GM06990 (cell line): ENCODE measurements at places on chromosomes 3 and 15.

- no peak for DNase-seq
Measured at GRCh38 chr3:127663151-127663550, 9.6 kb upstream of the ABTB1 start.

GRCh38 chr3:170566413-170566812, 19.5 kb downstream of the SLC7A14 start:
- no peak for DNase-seq

DNA sequence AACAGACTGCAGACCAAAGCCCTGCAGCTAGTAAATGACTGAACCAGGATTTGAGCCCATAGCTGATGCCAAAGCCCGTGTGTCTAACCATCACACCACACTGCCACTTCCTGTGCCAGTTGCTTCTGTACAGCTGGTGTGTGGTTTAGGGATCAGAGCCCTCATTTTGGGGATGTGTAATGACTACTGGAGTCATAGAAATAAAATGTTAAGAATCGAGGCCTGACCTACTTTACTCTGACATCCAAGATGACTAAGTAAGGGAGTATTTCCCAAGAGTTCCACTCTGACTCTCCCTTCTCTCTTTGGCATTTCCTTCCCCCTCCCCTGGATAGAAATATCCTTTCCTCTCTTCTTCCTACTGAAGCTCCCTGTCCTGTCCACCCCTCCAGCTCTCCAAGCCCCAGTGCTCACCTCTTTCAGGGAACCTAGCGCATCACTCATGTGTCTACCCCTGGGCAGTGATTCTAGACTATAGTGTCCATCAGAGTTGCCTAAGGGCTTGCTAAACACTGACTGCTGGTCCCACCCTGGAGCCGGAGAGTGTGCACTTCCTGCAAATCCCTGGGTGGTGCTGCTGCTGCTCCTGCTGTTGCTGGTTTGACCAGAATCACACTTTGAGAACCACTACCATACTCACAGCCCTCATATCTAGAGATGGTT, 53.8 kb downstream of the MGLL start:
- DNase-seq = no peak

GRCh38 chr15:70025413-70026296, 72.1 kb downstream of the TLE3 start:
- no peak for DNase-seq

- no peak for DNase-seq
Measured at GRCh38 chr3:73542136-73542535, 82.6 kb downstream of the PDZRN3 start.

GRCh38 chr3:36907911-36908646, 36.8 kb downstream of the TRANK1 start:
- peak; percentile 39 for DNase-seq

GRCh38 chr3:24496529-24497482, 2.2 kb upstream of the THRB start:
- no peak for DNase-seq

GRCh38 chr15:80970018-80970657, 19.5 kb downstream of the MESD start:
- no peak for DNase-seq

DNA sequence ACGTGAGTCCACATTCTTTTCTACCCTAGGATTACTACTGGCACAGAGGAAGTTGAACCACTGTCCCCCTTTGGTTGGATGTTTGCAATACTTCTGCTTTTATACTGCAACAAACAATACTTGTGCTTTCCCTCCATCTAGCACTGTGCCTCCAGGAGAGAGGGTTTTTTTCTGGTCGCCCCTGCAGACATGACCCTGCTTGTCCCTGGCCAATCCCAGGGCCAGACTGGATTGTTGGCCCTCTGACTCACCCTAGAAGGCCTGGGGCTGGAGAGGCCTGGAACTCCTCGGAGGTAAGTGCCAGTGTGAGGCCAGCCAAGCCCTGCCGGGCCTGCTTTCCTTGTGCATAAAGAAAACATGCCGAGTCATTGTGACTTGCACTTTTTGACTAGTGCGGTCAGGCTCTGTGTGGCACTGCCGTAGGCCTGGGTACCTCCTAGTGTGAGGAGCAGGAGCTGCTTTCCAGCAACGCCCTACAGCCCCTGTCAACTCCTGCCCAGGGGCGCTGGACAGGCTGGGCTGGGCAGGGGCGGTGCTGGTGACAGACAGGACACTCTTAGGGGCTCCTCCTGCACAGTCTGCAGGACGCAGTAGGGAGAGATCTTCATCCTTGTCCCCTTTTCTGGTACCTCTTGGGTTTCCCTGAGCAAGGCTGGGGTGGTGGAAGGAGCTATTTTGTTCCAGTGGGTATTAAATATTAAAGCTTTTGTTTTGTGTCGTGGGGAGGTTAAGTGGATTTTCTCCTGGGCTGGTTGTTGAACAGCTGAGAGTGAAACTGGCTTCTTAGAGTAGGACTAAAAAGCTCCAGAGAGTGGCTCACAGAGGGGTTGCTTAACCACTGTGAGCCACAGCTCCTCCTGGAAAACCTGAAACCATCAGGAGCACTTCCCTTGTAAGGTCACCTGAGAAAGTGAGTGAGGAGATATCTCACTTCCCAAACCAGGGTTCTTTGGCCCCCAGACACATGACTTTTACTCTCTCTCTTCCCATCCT, 14.4 kb upstream of the TKT start:
- DNase-seq = peak; percentile 55

DNA sequence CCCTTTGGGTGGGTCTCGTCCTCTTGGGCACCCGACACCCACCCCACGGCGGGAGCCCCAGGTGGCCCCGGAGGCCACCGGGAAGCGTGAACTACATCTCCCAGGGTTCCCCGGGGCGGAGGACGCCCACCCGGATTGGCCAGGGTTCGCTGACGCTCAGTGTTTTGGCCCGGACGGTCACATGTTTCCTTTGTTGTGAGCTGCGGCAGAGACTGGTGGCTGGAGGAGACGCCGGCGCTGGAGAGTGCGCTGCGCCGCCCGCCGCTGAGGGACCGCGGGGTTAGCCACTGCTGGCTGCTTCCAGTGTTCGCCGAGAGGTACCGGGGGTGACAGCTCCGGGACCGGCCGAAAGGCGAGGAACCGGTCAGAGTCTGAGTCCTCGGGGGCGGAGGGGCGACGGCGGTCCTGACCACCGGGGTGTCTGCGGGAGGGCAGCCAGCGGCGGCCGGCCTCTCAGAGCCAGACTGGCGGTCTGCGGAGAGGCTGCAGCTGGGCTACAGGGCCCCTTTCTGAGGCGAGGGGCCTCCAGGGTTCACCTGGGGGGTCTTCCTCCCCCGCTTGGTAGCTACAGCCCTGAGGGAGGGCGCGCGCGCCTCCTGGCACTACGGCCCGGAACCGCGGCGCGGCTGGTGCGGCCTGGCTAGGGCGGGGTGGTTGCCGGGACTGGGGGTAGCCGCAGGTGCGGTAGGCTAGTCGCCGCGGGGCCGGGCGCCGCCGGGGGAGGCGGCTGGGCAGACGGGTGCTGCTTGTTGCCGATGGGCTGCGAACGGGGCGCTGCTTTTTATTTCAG, at the start of gene KLHL24:
Gene KLHL24 (plus strand): TSS at position 193 of the 790 bp plus-strand sequence. CDS start 14,734 bp downstream, outside the sequence.
- DNase-seq = peak; percentile 89

GRCh38 chr3:56477646-56478045, 9.4 kb upstream of the ERC2 start:
- DNase-seq = no peak

GRCh38 chr3:197454014-197454413, 101.8 kb downstream of the BDH1 start:
- no peak for DNase-seq

DNA sequence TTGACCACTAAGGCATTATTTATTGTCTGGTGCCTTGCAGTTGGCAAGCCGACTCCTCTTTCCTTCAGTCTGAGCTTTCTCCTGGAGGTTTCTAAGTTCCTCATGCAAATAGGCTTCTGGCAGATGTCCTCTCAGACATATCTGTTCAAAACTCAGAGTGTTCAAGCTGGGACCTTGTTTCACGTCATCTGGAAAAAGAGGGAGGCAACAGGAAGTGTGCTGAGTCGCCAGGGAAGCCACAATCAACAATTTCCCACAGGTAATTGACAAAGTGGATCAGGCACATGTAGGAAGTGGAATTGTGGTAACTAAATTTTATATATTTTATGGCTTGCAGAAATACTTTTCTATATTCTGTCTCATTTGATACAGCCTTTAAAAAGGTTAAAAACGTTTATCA, 14.6 kb downstream of the SCG5 start:
- no peak for DNase-seq

GRCh38 chr3:183884097-183884426, 618 bp downstream of the PARL start:
- no peak for DNase-seq

DNA sequence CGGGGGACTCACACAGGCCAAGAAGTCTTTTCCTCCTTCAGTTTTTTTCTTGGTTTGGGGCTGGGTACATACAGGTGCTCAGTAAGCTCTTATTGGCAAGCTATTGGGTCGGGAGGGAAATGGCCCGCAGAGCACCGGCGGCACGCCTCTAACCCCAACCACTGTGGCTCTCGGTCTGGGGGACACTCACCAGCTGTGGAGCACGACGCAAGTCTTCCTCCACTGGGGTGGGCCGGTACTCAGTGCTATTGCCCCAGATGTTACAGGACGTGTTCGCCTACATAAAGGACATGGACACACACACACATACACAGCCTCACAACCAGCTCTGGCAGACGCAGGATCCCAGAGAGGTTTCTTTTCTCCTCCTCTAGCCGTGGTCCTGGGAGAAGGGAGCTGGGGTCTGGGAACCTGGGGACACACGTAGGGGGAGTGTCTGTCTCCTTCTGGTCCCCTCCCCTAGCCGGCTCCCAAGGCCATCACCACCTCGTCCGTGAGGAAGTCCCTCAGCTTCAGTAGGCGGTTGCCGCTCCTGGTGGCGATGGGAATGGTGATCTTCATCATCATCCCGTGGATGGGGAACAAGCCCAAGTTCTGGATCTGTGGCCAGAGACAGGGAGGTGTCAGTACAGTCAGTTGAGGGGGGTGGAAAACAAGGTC, 33.4 kb downstream of the FEM1B start:
- no peak for DNase-seq

GRCh38 chr15:52054381-52054780, 35.4 kb downstream of the MAPK6 start:
- no peak for DNase-seq

GRCh38 chr3:115828401-115828800, 205.1 kb downstream of the GAP43 start:
- no peak for DNase-seq

GRCh38 chr3:101940521-101941317, 91.4 kb downstream of the NFKBIZ start:
- DNase-seq = no peak

DNA sequence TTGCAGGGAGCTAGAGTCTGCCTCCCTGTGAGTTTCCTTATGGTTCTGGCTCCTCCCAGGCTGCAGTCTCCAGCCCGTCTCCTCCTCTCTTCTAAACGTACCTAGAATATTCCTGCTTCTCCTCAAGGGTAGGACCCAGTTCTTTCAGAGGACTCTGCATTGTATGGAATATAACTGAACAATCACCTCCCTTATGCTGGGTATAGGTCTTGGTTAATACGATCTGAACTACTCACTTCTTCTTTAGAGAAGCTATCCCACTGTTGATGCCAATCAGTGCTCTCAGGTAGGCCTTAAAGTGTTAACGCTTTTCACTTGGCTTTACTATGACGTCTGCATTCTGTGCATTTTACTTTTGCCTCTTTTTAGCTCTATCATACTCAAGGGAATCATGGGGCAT, 98.5 kb downstream of the WNT7A start:
- DNase-seq = no peak

GRCh38 chr3:87468235-87468634, 191.9 kb upstream of the POU1F1 start:
- DNase-seq = no peak

GRCh38 chr15:65249641-65250040, 37.0 kb downstream of the PARP16 start:
- peak; percentile 32 for DNase-seq

DNA sequence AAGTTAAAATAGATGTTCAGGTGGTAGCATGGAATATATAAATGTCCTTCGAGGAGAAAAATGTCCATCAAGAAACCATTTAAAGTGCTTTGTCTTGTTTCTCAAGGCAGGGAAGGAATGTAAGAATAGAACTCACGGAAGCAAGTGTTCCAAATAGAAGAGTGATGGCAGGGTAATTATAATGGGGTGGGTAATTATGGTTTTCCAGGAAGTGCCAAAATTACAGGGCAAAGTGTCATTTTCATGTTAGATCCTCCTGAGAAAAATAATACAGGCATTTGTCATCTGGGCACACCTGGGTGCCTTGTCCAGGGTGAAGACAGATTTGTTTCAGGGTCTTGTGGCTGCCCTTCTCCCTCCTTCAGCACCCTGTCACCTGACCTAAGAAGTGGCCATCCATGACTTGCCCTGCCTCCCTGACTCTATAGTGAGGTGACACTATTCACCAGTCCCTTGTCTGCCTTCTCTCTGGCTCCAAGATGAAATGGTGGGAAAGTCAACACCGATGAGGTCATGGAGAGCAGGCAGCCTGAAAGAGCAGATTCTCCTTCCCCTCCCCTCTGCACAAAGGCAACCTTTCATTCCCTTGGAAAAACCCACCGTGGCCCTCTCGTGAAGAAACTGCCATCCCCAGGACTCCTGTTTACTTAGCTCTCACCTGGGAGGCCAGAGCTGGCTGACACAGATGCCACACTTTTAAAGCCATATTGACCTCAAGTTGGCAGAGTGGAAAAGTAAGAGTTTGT, 45.1 kb upstream of the AMOTL2 start:
- DNase-seq = no peak

DNA sequence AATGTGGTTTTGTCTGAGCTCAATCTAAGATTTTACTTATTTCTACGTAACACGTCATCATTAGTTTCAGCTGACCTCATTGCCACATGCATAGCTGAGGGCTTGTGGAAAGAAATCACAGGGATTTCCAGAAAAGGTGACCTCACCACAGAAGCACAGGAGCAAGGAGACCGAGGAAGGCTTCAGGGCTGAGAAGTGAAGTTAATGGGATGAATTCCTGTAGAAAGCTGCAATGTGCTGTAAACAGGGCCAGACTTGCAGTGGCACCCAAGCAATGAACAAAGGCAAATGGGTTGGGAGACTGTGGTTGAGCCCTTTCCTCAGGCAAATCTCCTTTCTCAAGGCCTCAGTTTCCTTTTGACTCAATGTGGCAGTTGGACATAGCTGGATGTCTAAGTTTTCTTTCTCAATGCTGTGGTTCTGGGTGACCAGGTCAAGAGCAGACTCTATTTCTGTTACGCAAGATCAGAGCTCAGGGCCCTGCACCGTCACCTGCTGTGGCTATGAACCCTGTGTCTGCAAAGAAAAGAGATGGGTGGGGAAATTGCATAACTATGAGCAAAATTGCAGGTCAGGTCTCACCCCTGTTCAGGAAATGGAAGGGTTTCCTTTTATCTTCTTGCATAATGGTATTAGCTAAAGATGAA, 252.2 kb upstream of the TBL1XR1 start:
- peak; percentile 61 for DNase-seq
